ENCODE measurements at places on chromosomes 3 and 15. TPM values are rescaled to one million over a fixed set of nuclear protein-coding genes. Genes with fewer than 3 reads are reported as not detected.

- peak; percentile 21 for DNase-seq
Observed at GRCh38 chr15:90024406-90024805, 23.3 kb downstream of the ZNF710 start.

DNA sequence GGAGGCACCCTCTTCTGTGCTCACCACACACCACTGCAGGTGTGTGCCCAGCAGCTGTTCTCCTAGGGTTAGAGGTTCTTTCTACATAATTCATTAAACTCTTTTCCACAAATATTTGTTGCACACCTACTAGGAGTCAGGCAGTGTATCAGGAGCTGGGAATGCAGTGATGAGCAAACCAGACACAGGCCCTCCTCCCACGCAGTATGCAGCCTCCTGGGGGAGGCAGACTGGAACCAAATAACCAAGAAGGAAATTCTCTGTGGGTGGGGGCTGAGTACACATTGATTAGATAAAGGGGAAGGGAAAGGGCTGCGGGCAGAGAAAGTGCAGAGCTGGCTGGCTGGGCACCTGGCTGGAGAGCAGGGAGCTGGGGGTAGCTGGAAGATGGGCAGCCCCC, 18.5 kb upstream of the C3orf22 start:
- no peak for DNase-seq

DNA sequence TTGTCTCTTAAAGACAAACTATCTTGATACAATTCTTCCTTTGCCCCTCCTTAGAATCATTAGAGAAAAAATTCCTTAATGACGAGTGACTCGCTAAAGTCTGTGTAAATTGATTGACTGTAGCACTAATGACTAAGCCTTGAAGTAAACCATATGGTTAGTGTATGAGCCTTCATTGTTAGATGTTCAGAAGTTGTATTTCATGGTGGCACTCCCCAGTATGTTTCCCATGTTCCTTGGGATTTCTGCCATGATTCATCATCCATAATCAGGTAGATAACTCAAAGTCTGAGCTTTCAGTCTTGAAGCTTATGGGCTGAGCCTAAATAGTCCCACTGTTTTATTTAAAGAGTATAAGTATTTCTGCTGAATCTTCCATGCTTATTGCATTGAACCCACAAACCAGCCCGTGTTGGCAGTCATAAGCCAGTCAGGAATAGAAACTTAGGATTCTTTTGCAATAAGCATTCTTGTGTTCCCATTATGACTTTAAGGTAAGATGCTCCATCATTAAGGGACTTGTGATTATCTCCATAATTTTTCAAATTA, 371.2 kb upstream of the RARB start:
- no peak for DNase-seq

- no peak for DNase-seq
Observed at GRCh38 chr3:32276279-32276841, 37.9 kb downstream of the CMTM8 start.

DNA sequence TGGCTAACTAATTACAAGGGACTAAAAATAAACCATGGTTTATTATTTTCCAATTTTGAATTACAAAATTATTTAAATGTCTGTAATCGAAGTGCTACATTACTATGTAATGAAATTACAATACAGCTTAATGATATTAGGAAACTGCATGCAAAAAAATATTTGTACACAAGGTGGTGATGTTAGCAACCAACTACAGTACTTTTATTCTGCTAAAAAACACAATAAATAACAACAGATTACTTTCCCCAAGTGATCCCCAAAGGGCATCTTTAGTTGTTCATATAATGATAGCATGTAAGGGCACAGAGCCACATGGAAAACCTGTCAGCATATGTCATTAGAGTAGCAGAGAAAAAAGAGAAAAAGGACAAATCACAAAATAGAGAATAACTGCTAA, 147.5 kb upstream of the SOX2 start:
- DNase-seq, result no peak

- DNase-seq, result no peak
Observed at GRCh38 chr3:47628426-47628825, 49.8 kb upstream of the CSPG5 start.

DNA sequence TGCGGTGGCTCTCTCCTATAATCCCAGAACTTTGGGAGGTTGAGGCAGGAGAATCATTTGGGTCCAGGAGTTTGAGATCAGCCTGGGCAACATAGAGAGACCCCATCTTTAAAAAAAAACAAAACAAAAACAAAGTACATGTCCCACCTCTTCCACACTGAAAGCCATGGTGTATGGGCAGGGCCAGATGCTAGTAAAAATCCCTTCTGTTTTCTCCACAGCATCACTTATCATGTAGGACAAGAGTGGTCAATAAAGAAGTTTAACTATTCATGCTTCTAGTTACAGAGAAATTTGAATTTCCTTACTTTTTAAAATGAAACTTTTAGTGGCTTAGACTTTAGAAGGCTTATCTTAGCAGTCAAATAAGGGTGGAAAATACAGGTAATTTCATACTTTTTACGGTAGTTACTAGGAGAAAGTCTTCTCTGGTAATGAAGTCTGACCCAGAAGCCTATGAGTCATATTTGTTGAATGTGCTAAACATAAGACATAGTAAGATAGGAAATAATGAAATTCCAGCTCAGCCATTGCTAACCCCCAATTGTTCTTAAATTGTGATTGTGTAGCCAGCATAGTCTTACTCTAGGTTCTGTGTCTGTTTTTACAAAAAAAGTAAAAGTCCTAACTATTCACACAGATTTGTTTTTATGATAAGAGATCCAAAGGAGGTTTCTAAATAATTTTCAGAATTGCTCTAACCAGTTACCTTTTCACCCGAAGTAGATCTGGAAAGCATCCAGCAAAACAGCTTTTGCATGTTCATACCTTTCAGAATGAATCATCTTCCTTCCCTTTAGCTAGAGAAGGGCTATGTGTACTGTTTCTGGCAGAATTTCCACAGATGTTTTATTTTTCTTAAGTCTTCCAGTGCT, 16.4 kb upstream of the ZNF609 start:
- no peak for DNase-seq

DNA sequence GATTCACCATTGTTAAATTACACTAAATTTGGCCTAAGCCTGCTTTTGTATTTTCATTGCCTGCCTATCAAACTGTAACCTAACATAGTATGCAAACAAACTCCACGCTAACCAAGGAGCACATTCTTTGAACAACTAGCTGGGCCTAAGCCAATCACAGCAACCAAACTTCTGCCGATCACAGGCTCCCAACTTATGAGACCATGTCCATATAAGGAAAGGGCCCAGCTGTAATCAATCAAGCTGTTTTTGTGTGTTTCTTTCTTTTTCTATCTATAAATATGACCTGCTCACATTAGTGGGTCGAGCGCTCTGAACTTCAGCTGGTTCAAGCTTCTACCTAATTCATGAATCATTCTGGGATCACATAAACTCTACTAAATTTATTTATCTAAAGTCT, 473.6 kb downstream of the SI start:
- no peak for DNase-seq

- no peak for DNase-seq
Observed at GRCh38 chr15:58179206-58179605, 41.0 kb downstream of the AQP9 start.

Gene ALG1L2
- 0.82 TPM for total RNA-seq

Gene SLC27A2
- 26.5 TPM for total RNA-seq

Gene CLDN16
- 27.3 TPM for total RNA-seq
